ENCODE measurements at places on chromosomes 2 and 18.

DNA sequence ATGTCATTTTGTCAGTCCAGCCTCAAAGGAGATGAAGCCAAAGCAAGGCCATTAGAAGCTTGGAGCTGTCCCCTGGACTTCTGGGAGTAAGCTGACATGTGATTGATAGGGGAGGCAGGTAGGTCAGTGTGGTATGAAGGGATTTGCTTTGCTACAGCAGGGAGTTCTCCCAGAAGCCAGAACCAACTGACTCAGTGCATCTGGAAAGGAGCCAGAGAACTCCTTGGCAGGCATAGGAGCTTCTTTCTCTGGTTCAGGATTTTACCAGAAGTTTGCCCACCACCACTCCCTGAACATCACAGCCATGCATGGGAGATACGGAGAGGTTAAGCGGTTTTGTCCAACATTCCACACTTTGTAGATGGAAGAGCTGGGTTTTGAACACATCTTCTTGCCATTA is 24.5 kb upstream of the KCNE4 start:
- no peak for DNase-seq

- no peak for DNase-seq
Observed at GRCh38 chr2:149735237-149735958, 147.8 kb upstream of the MMADHC start.

- DNase-seq = no peak
Observed at GRCh38 chr2:176118601-176119339, 2.2 kb downstream of the HOXD10 start.

GRCh38 chr2:230053753-230054478 is 14.8 kb downstream of the SLC16A14 start:
- no peak for DNase-seq

GRCh38 chr2:114421781-114422180 is 20.7 kb upstream of the DPP10 start:
- no peak for DNase-seq

- no peak for DNase-seq
Observed at GRCh38 chr2:200351815-200352214, 45.3 kb downstream of the SPATS2L start.

DNA sequence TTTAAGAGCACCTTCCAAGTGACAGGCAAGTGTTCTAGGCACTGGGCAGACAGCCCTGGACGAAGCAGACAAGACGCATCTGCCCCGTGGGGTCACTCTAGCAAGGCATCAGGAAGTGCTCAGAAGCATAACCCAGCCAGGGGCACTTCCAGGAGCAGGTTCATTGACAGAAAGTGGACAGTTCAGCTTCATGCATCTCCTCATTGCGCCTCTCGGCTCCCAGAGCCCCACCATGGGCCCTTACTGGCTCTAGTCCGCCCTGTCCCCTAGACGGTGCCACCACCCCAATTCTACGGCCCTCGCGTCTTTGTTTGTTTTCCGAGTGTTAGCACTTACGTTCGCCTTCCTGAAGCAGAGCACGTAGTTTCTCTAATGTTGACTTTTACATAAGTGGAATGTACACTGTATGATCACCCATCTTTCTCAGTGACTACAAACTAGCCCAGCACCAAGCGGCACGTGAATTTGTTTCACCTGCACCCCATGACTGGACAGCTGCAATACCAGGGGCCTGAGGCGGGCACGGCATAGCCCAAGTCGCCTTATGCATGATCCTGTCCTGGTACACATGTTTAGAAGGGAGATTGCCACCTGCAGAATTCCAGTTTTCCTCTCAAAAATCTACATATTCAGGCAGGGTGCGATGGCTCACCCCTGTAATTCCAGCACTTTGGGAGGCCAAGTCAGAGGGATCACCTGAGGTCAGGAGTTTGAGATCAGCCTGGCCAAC is 33.2 kb downstream of the SNED1 start:
- DNase-seq = no peak

- no peak for DNase-seq
Observed at GRCh38 chr2:85312404-85312803, 15.4 kb downstream of the TGOLN2 start.

DNA sequence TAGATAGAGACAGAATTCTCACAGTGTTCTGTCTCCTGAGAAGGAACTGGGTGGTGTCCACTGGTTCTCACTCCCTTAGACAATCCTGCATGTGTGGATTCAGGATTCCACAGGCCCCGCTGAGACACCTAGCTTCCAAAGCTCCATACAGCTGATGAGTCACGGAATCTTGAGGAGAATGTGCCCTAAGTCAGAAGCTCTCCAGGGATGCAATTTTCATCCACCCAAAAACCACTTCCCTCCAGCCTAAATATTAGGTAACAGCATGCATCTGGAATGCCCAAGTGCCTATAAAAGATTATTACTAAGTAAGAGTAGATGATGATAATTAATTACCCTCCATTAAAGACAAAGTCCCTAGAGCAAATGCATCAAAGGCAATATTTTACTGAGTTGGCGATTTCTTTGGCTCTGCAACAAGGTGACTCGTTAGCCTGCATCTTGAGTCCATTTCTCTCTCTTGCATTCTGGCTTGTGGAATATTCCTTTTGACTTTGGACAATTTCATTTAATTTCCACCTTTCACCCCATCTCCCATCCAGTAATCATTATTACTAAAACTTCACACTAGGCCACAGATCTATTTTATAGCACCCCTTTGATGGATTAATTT is 475.1 kb downstream of the TNS1 start:
- no peak for DNase-seq

DNA sequence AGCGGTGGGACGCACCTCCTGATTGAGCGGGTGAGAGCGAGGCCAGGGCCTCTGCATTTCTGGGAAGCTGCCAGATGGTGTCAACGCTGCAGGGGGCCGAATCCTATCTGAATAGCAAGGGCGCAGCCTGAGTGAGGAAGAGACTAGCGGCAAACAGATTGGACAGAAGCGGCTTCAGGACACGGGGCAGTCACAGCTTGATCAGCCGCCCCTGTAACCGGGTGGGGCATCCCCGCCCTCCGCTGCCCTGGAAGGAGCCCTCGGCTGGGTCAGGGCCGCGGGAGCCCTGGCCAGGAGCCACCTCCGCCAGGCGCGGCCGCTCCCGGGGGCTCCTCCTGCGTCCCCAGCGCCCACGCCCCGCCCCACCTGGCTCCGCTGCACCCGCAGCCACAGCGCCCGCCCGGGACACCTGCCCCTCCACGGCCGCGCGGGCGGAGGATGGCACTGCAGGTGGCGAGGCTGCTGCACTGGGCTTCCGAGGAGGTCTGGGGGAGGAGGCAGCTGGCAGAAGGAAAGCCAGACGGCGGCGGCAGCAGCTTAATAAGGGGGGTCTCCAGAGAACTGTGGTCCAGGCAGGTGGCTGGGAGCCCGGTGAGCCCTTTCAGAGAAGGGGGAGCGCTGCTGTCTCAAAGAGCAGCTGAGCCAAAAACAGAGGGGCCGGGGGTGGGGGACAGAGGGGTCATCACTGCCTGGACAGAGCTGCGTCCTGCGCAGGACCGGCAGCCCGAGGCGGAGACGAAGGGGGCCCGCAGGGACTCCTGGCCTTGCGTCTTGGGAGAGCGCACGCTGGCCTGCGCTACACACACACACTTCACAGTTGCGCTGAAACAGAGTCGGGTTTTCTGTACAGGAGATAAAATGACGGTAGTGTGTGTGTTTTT is 18.8 kb upstream of the SOX11 start:
- DNase-seq = no peak

- DNase-seq = no peak
Observed at GRCh38 chr2:106546391-106546990, 59.3 kb downstream of the CD8B2 start.

DNA sequence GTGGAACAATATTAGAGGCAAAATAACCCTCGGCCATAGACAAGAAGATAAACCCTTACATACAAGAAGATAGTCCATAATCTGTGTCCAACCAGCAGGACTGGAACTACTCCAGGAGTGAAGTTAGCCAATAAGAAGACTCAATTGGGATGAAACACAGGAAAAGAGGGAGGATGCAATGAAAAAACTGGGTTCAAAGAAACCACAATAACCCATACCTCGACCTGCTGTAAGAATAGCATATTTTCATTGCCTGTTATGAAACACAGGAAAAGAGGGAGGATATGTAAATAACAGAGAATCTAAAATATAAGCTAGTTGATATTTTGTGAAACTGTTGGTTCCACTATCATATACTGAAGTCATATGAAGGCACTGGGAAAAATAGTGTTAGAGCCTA is 87.1 kb upstream of the CSRNP3 start:
- DNase-seq = no peak

DNA sequence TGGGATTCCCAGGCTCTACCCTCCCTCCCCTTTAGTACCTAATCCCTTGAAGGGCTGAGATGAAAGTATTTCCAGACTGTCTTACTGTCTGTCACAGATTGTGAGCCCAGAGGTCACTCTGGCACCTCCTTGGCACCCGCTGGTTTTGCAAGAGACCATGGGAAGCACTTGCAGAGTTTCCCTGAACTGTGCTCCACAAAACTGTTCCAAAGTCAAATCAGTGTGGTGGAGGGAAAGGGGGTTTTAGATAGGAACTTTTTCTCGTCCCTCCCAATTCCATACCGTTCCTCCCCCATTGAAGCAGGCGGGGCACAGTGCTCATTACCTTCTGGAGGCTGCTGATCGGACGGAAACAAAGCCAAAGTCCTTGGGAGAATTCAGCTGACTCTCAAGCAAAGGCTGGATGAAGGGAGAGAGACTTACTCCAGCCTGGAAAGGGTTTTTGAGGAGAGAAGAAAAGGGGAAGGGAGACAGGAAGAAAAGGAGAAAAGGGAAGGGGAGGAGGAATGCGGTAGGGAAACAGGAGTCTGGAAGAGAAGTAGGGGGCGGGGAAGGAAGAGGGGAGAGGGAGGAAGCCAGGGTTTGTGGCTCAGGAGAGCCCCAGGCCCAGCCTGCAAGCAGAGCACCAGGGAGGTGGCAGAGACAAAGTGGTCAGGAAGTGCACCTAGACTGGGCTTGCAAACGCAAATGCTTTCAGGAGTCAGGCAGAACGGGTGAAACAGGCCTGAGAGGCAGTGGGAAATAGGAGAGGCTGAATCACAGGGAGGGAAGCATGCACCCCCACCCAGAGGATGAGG is 88.4 kb upstream of the SP3 start:
- DNase-seq = no peak

Data from Right ventricle myocardium inferior (tissue), 1 donor.